MCF 10A (cell line): ENCODE measurements at places on chromosomes 4 and X. TPM values are rescaled to one million over a fixed set of nuclear protein-coding genes. Genes with fewer than 3 reads are reported as not detected.

Gene TBX22
- total RNA-seq: not detected in 2 replicates

Gene CNOT6L
- total RNA-seq: 45.8 and 47.3 TPM in 2 replicates

Gene CTAG2
- total RNA-seq: not detected in 2 replicates

Gene PNMA6A
- total RNA-seq: not detected in 2 replicates

DNA sequence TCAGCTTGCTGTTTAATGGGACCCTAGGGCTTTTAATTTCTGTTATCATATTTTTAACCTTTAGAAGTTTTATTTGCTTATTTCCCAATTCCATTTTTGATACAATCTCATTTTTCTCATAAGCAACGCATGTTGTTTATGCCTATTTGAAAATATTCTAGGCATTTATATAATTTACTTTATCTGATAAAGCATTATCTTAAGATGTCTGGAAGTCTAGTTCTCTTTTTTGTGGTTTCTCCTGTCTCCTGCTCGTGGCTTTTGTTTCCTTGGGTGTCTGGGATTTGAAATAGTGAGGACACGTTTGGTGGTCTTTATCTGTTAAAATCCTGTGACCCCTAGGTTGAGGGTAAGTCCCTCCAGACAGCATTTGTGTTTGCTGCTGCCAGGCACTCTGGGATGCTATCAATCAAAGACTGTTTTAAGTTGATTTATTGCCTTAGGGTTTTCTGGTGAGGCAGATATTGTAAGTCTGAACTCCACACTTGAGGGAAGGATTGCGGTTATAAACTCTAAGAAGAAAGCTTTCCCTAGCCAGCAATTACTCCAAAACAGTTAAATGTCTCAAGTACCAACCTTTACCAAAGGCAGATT is 208.0 kb downstream of the PRDM5 start:
- no peaks in the 10 kb centered on the region for H3K27me3 ChIP-seq
- no peak overlapping the region for H3K4me3 ChIP-seq
- H3K36me3 ChIP-seq: no peaks in the 10 kb centered on the region
- H3K27ac ChIP-seq: no peak overlapping the region
- DNase-seq: no peak

- H3K36me3 ChIP-seq: peaks cover 6% of the 10 kb centered on the region
- no peak for DNase-seq
- H3K4me3 ChIP-seq: no peak overlapping the region
- H3K27me3 ChIP-seq: peaks cover 15% of the 10 kb centered on the region
- peaks cover 6% of the 10 kb centered on the region for H3K4me1 ChIP-seq
- no peak overlapping the region for H3K27ac ChIP-seq
These were observed 100.6 kb downstream of the ADRA2C start for GRCh38 chr4:3866813-3867129.

DNA sequence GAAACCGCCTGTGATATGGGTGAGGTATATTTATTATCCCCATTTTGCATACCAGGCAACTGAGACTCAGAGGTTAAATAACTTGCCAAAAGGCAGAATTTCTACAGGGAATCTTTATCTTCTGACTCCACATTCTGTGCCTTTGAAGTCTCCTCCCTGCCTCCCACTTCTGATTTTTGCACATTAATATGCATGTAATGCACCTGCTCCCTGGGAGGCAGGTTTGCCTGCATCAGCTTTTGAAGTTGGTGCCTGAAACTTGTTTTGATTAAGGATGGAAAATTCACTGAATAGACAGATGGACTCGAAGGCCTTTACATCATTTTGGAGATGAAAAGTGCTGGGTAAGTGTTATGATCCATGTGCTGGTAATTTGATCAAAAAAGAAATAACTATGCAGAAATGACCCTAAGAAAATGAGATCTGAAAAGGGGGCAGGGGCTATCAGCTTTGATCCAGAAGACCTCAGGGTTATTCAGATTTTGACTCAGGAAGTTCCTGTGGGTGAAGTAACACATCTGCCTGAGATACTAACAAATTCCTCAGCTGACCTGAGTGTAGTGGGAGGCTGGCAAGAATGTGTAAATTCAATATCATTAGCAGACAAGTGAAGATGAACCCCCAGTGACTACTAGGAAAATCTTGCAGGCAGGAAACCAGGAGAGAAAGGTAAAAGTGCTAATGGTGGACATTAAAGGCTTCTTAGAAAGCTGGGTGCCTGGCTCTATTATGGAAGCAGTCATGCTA is 167.5 kb upstream of the BOD1L1 start:
- no peak for DNase-seq
- H3K27me3 ChIP-seq: no peaks in the 10 kb centered on the region
- H3K4me3 ChIP-seq: no peak overlapping the region
- H3K4me1 ChIP-seq: no peaks in the 10 kb centered on the region
- no peaks in the 10 kb centered on the region for H3K36me3 ChIP-seq
